ENCODE measurements at places on chromosomes 12 and 14. TPM values are rescaled to one million over a fixed set of nuclear protein-coding genes. Genes with fewer than 3 reads are reported as not detected.

- peak; percentile 76 for DNase-seq
These were observed at the start of gene SIX4 for GRCh38 chr14:60723907-60724618. Gene SIX4 (minus strand): TSS chr14:60724351. CDS start chr14:60724074, 277 bp downstream.

GRCh38 chr12:124231980-124232653, 62.8 kb upstream of the RFLNA start:
- DNase-seq: no peak

- DNase-seq: no peak
These were observed 57.4 kb downstream of the TMTC1 start for GRCh38 chr12:29726321-29726692.

- no peak for DNase-seq
These were observed 22.2 kb downstream of the RTRAF start for GRCh38 chr14:52011523-52011922.

DNA sequence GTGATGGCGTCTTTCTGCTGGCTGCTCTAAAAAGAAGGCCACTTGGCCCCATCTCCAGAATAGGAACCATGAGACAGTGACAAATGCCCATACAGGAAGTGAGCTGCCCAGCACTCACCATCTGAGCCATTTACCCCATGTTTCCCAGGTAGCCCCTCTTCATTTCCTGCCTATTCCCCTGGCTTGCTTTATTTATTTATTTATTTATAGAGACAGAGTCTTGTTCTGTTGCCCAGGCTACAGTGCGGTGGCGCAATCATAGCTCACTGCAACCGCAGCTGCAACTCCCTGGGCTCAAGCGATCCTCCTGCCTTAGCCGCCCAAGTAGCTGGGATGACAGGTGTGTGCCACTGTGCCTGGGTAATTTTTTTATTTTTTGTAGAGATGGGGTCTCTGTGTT, 71.2 kb downstream of the RIN3 start:
- DNase-seq: no peak

DNA sequence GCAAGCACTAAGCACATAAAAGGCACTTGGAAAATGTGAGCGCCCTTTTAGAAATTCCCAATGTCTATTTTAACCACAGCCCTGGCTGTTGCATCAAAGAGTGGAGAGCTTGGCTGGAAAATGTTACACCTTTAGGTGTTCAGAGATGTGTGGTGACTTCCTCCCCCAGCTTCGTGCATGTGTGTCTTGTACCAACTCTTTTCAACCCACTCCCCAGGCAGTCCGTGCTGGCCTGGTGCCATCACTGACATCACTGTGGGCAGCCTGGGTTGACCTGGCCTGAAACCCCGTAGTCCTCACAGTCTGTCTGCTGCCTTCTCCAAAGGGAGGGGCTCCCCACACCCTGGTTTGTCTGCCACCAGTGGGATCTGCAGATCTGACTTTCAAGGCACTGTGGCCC, 101.8 kb downstream of the SCARB1 start:
- no peak for DNase-seq

DNA sequence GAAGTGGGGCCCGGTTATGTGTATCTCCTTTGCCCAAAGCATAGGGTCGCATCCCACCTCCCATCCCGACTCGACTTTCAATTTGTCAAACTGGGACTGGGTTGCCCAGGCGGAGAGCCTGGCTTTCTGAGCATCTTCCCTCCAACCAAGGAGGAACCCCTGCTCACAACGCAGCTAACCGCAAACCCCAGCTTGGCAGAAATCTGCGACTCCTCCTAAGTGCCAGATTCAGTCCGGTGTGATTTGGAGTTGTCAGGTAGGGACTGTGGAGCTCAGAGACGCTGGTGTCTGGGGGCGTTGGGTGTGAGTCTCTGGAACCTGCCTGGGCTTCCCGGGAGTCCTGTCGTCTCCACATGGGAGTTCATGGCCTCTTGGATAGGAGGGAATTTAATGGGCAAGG, 1126.7 kb downstream of the AACS start:
- no peak for DNase-seq

DNA sequence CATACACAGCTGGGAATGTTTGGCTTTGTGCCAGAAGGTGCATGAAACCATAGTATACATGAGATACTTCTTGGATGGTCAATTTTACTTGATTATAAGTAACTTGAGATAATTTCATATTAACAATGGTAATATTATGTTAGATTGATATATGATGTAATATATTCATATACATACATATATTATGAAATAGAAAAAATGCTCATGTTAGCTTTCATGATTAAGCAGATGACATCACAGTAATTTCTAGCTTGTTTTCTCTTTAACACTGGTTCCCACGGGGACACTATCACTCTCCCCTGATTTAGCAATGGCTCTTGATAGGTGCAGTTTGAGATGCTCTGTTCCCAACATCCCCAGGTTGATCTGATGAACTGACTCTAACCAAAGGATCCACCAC, 35.4 kb upstream of the NTF3 start:
- DNase-seq: no peak

DNA sequence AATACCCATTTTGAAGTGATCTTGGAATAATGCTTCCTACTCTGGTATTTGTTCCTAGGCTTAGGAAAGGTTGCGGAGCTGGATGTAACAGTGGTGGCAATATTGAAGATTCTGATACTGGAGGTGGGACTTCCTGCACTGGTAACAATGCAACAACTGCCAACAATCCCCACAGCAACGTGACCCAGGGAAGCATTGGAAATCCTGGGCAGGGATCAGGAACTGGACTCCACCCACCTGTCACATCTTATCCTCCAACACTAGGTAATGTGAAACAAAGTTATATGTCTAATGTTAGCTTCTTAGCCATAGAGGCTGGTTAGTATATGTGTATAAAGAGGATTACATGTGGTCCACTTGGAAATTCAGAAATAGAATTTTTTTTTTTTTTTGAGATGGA, 197.9 kb downstream of the PCNX1 start:
- no peak for DNase-seq

GRCh38 chr12:94717108-94717507, 66.8 kb upstream of the TMCC3 start:
- DNase-seq: no peak

LIN7A gene
- polyA plus RNA-seq: 2.6 TPM

GRCh38 chr12:5232291-5232690, 188.6 kb downstream of the KCNA5 start:
- DNase-seq: no peak

DNA sequence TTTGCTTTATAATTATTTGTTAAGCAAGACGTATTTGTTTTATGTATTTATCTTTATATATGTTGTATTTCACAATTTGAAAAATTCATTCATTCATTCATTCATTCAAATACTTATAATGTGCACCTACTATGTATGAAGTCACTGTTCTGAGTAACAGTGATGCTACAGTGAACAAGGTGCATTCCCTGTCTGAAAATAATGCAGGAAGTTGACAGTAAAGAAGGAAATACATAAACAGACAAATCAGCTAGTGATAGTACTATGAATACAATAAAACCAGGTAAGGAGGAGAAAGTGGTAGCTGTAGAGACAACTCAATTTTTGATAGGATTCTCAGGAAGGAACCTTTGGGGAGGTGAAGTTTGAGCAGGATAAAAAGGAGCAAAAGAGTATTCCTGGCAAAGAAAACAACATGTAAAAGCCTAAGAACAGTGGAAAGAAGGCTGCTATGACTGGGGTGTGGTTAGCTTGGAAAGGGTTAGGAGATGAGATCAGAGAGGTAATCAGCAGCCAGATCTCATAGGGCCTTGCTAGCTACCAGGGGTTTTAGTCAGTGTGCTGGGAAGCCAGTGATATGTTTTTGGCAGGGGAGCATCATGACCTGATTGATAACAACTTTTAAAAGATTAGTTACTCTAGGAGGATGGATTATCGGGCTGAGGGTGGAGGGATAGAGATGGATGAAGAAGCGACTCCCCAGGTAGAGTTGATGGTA, 17.4 kb downstream of the BICDL1 start:
- DNase-seq: no peak

GRCh38 chr14:87497301-87497700, 495.7 kb downstream of the GALC start:
- no peak for DNase-seq

DNA sequence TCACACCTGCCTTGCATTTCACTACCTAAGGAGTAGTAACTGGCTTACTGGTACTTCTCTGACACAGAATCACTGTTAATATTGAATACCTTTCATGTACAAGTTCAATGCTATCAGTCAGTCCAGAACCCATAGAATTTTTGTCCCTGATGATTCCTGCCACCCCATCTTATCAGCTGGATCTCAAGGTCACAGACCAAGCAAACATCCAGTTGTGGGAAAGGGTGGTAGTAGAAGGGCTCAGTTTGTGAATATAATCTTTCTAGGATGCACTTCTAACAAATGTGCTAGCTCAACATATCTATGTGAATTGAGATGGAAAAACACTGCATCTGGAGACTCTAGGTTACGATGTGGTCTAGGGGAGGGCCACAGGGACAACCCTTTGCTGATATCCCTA, 14.1 kb downstream of the PPP1CC start:
- no peak for DNase-seq

DNA sequence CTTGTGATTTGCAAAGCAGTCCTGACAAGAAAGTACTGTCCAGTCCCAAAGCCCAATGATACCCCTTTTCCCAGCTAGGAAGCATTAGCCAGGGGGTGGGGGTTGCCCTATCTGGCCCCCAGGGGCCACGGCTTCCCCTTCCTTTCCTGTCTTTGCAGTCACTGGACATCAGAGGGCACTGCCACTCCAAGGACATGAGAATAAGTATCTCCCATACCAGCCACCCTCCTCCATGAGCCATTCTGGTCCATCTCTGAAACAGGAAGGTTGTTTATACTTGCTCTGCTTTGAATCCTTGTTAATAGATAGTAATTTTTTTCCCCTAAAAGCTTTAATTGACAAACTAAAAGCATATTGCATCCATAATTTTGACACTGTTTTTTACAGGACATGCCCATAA, 29.7 kb downstream of the RBM19 start:
- DNase-seq: no peak

DNA sequence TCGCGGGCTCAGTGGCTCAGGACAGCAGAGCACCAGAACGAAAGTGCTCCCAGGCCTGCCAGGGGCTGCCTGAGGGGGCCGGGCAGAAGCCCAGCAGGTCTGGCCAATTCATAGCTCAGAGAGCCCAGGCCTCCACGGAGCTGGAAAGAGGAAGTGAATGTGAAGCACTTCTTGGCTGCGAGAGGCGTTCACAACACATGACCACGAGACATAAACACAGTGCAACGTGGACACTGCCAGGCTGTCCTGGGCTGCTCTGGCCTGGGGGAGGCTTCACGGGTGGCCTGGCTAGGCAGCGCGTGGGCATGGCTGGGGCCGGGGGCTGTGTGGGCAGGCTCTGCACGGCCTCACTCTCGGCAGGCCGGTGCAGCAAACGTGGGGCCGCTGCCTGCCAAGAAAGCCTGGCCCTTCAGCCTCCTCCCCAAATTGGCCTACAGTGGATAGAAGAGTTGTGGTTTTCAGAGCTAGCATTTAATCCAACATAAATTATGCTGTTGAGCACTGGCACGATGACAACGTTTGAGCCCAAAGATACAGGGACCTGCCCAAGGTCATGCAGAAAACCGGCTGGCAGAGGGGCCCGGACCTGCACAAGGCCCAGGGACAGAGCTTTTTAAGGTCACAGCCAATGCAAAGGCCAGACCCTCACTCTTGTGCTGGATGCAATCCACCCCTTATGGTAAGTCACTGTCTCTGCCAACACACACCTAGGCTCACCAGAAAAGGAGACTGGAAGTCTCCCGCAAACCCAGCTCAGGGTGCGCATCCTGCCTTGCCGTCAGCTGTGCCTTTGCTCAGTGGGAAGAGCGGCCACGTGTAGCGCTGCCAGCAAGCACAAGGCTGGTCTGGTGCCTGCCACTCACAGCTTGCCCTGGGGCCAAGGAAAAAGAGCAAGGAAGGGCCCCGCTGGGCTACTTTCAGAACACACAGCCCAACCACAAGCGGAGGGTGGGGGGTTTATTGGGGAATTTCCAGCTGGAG, 8.6 kb downstream of the SLC25A29 start:
- DNase-seq: peak; percentile 78

C1QL4 gene
- not detected for polyA plus RNA-seq

- no peak for DNase-seq
These were observed 103.7 kb downstream of the SCARB1 start for GRCh38 chr12:124759841-124760503.

- no peak for DNase-seq
These were observed 42.1 kb upstream of the TESC start for GRCh38 chr12:117141097-117141898.

LRRC43 gene
- 0.56 TPM for polyA plus RNA-seq

ANO2 gene
- polyA plus RNA-seq: 3.1 TPM

DNA sequence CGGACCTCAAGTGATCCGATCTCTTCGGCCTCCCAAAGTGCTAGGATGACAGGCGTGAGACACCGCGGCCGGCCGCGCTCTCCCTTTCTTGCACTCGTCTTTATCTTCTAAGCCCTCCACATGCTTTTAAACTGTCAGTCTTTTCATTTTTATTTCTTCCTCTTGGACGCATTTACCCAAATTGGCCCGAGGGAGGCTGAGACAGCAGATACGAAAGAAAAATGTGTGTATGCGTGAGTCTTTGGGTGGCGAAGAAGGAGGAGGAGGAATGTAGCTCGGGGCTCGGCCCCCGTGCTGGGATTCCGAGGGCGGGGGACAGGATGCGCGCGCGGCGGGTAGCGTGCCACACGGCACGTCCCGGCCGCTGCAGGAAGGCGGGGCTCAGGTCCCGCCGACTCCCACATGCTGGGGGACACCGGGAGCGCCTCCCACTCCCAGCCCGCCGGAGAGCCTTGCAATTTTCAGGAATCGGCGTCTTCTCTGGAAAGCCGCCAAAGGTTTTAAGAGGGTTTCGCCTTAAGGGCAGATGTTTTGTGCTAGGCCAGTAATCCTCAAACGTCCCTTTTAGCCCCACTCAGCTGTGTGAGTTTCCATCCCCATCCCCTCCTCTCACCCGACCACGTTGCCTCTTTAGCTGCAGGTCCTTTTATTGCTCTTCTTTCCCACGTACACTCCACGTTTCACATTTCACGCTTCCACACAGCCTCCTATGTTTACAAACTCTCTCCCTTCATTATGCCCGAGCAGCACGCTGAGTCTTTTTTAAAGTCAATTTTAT, 34.7 kb upstream of the SLC2A3 start:
- peak; percentile 93 for DNase-seq

TSPAN19 gene
- polyA plus RNA-seq: not detected

DNA sequence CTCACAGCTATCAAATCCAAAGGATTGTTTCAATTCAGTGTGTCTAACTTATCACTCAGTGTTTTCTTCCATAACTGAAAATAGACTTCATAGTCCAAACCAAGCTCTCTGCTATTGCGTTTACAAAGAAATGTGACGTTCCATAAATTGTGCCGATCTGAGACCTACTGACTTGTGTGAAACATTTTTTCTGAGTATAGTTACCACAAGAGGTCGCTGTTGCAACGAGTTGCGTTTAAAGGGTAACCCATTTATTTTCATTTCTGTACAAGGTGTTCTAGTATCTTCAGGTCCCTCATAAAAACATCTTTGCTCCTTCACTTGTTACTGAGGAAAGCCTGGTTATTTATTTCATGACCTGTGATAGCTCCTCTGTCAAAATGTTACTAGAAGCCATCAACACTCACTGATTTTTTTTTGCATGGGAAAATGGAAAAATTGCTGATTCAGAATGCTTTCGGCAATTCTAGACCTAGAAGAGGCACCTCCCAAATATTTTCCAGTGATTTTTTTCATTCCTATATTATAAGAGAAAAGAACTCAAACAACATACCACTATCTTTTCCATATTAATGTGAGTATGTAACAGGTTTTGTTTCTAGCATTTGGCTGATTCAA, 60.9 kb upstream of the OR4E1 start:
- no peak for DNase-seq
